ENCODE measurements at places on chromosomes 1 and 21. TPM values are rescaled to one million over a fixed set of nuclear protein-coding genes. Genes with fewer than 3 reads are reported as not detected.

DNA sequence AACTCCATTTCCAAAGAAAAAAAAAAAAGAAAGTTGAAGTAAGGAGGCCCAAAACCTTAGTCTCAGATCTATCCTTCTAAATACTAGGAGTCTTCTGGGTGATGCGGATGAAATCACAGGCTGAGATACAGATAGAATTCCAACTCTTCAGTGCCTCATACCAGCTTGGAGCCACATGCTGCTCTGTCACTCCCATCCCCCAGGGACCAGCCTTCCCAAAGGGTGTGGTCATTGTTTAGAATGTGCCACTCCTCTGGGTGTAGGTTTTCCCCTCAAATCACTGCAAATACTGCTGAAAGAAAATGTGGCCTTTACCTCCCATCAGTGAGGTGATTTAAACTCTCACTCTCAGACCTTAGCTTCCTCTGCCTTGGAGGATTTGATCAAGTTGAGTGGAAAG is 112.9 kb downstream of the CDC7 start:
- H3K36me3 ChIP-seq = no peaks in the 10 kb centered on the region
- no peaks in the 10 kb centered on the region for H3K4me1 ChIP-seq
- H3K4me3 ChIP-seq = no peak overlapping the region
- DNase-seq = no peak
- H3K27me3 ChIP-seq = no peaks in the 10 kb centered on the region
- no peak overlapping the region for H3K27ac ChIP-seq

DNA sequence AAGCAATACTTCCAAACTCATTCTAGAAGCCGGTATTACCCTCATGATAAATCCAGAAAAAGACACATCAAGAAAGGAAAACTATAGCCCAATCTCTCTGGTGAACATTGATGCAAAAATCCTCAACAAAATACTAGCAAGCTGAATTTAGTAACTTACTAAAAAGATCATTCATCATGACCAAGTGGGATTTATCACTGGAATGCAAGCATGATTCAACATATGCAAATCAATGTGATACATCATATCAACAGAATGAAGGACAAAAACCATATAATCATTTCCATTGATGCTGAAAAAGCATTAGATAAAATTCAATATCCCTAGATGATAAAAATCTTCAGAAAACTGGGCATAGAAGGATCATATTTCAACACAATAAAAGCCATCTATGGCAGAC is 402.9 kb downstream of the TGFB2 start:
- H3K27ac ChIP-seq = no peak overlapping the region
- no peaks in the 10 kb centered on the region for H3K4me1 ChIP-seq
- no peaks in the 10 kb centered on the region for H3K36me3 ChIP-seq
- H3K27me3 ChIP-seq = no peaks in the 10 kb centered on the region
- no peak for DNase-seq
- H3K4me3 ChIP-seq = no peak overlapping the region

DNA sequence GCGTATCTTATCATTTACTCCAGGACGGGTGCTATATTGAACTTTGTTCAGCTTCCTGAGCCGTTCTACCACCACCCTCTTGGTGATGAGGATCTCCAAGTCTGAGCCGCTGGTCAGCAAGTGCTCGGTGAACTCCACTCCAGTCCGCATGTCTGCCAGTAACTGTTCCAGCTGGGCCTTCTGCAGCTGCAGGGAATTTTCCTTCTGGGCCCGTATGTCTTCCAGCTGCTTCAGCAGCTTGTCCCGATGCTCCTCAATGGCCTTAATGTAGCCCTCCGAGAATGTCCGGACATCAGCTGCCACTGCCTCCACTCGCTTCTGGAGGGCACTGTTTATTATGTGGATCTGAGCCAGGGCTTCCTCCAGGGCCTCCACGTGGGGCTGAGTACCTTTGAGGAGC is 3.4 kb downstream of the TRIM45 start:
- H3K36me3 ChIP-seq = no peaks in the 10 kb centered on the region
- no peak overlapping the region for H3K4me3 ChIP-seq
- no peaks in the 10 kb centered on the region for H3K27me3 ChIP-seq
- DNase-seq = no peak
- H3K4me1 ChIP-seq = peaks cover 7% of the 10 kb centered on the region

GRCh38 chr1:41925712-41926111 is 7.0 kb upstream of the HIVEP3 start:
- H3K27ac ChIP-seq = no peak overlapping the region
- DNase-seq = no peak
- H3K4me3 ChIP-seq = no peak overlapping the region

GRCh38 chr1:192088496-192088895 is 69.8 kb upstream of the RGS18 start:
- H3K27me3 ChIP-seq = no peaks in the 10 kb centered on the region
- H3K27ac ChIP-seq = no peak overlapping the region
- no peaks in the 10 kb centered on the region for H3K36me3 ChIP-seq

DNA sequence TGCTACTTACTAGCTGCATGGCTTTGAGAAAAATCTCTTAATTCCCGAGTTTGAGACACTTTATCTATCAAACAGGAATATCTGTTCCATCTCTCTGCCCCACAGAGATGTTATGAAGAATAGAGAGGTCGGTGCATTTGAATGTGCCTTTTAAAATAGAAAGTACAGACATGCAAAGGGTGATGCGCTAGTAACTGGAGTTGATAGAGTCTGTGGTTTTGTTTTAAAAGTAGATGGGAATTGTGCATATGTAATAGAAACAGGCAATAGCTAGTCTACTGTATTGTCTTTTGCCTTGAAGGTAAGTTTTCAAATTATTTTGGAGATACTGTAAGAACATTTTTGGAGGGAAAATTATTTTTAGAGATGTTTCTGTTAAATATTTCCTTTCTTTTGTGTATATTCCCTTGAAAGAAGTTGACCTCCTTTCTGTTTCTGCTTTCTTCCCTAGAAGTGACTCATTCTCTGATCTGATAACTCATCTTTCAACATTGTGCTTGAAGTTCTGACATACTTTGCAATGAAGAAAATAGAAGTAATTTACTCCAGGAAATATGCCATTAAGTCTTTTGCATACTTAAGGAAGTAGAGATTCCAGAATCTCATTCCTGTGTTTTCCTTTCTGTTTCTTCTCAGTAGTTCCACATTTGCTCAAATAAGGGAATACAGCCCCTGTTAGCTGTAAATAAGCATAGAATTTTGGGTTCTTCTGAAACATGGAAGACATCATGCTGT is 151.6 kb downstream of the SDCCAG8 start:
- no peaks in the 10 kb centered on the region for H3K27me3 ChIP-seq
- H3K4me3 ChIP-seq = no peak overlapping the region
- DNase-seq = no peak
- H3K27ac ChIP-seq = no peak overlapping the region

DNA sequence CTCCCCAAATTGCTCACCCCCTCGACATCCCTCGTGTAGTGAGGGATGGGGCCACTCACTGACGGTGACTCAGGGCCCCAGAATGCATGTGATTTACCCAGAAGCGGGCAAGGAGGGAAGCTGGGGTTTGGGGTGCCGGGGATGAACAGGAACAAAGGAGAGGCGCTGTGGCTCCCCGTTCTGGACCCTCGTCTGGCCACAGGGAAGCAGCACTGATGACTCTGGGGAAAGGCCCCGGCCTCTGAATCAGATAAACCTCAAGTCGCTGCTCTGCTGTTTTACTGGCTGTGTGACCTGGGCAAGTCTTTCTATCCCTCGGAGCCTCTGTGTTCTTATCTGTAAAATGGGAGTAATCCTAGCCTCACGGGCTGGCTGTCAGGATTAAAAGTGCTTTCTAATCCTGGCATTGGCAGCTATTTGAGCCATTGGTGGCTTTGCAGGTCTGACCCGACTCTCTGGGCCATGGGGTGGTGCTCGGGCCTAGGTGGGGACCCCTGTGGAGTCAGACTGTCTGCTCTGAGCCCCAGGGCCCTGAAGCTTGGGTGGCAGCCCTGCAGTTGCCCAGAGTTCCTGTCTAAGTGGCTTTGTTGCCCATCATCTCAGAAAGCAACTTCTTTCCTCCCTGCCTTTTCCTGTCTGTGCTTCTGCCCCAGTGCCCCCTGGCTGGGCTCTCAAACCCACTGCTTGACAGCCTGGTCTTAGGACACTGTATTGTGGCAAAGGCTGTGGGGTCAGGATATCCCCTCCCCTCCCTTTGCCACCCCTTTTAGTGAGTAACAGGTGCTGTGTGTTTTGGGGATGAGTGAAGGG is 5.5 kb downstream of the TNFRSF1B start:
- peak overlapping the region; percentile 95 for H3K27ac ChIP-seq
- no peaks in the 10 kb centered on the region for H3K27me3 ChIP-seq
- H3K4me3 ChIP-seq = peak overlapping the region; percentile 46
- peak; percentile 70 for DNase-seq

DNA sequence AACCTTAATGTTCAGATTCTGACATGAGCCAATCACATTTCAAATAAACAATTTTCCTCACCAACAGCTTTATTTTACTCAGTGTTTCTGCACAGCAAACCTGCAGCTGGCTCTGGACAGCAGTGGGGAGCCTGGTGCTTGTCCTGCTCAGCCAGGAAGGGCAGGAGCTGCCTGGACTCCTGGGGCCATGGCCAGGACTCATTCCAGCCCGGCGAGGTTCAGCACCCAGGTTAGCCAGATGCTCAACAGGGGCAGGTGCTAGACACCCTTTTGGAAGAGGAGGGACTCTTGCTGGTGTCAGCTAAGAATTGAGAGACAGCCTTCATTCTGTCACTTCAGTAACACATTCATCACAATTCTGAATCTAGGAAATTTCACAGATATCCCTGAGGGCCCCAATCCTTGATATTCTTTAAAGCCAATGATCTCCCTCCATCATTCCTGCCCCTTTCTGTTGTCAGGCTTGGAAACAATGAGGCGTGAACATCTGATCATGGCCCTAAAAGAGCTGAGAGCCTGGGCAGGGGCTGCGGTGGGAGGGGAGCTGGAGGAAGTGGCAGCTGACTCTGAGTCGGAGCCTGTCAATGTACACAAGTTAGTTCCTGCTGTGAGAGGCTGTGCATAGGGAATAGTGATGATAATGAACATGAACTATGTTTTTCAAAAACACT is 251.3 kb downstream of the SDCCAG8 start:
- H3K4me3 ChIP-seq = no peak overlapping the region
- DNase-seq = no peak
- H3K36me3 ChIP-seq = peaks cover 4% of the 10 kb centered on the region
- peaks cover 28% of the 10 kb centered on the region for H3K4me1 ChIP-seq
- H3K27me3 ChIP-seq = no peaks in the 10 kb centered on the region
- no peak overlapping the region for H3K27ac ChIP-seq

GRCh38 chr1:207691841-207692240 is 46.9 kb downstream of the CR1L start:
- H3K27me3 ChIP-seq = no peaks in the 10 kb centered on the region
- no peak overlapping the region for H3K27ac ChIP-seq
- DNase-seq = no peak
- no peaks in the 10 kb centered on the region for H3K4me1 ChIP-seq

Gene CYP4X1
- total RNA-seq = not detected

DNA sequence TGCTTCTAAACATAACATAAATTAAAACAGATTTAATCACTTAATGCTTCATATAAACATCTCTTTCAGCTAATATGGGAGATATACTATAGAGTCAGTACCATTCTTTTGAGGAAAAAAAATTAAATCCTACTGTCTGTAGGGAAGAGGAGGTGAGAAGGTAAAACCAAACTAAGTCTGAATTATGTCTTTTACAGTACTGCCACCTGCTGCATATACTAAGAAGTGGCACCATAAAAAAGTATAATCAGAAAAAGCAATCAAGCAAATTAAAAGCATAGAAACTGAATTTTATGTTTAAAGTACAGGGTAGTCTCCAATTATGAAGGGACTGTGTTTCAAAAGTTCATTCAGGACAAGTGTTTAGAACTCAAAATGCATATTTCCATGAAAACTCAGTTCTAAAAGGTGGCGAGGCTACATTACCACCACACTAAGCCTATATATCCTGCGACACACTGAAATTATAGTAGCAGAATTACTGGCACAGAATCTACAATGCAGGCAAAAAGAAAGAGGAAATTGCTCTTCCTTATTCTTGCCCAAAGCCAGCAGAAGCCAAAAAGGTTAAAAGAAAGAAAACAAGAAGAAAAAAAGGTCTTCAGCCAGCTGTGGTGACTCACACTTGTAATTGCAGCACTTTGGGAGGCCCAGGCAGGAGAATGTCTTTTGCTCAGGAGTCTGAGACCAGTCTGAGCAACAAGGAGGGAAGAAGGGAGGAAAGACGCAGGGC is 9.0 kb downstream of the NSL1 start:
- no peak for DNase-seq
- H3K4me3 ChIP-seq = no peak overlapping the region
- peaks cover 10% of the 10 kb centered on the region for H3K36me3 ChIP-seq
- no peak overlapping the region for H3K27ac ChIP-seq
- H3K4me1 ChIP-seq = no peaks in the 10 kb centered on the region
- no peaks in the 10 kb centered on the region for H3K27me3 ChIP-seq

- H3K4me3 ChIP-seq = no peak overlapping the region
- H3K36me3 ChIP-seq = no peaks in the 10 kb centered on the region
- H3K27ac ChIP-seq = no peak overlapping the region
Observed at GRCh38 chr1:164337394-164337793, 221.6 kb upstream of the PBX1 start.

DNA sequence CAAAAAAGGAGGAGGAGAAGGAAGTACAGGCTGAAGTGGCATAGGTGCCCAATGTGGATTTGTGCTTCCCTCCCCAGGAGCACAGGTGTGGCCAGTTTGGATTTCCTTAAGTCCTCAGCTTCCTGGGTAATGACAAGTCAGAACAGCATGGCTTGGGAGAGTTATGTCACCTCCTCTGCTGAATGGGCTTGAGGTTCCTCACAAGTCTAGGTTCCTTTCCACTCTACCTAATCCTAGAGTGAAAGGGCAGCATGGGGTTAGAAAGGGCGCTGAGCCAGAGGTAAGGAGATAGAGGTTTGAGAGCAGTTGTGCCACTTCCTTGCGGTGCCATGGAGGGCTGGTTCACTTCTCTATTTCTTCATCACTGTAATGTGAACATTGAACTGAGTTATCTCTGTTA is 35.5 kb upstream of the IL20 start:
- H3K36me3 ChIP-seq = no peaks in the 10 kb centered on the region
- no peaks in the 10 kb centered on the region for H3K27me3 ChIP-seq
- H3K4me3 ChIP-seq = peak overlapping the region; percentile 13
- peaks cover 28% of the 10 kb centered on the region for H3K4me1 ChIP-seq
- DNase-seq = no peak
- H3K27ac ChIP-seq = no peak overlapping the region

Gene SLC30A10
- not detected for total RNA-seq
